Suprapubic skin (tissue), 4 donors: ENCODE measurements at places on chromosomes 13 and 19. TPM values are rescaled to one million over a fixed set of nuclear protein-coding genes. Genes with fewer than 3 reads are reported as not detected.

SERPINE3 gene
- not detected for total RNA-seq

PALM3 gene
- total RNA-seq: not detected

TMEM255B gene
- total RNA-seq: 0.26 TPM

ZNF430 gene
- 36.0 TPM for total RNA-seq

FCHO1 gene
- total RNA-seq: 33.6 TPM
